ENCODE measurements at places on chromosomes 7 and 10.
A peak's percentile ranks its signal among the peaks of the same experiment; 100 is the strongest.

DNA sequence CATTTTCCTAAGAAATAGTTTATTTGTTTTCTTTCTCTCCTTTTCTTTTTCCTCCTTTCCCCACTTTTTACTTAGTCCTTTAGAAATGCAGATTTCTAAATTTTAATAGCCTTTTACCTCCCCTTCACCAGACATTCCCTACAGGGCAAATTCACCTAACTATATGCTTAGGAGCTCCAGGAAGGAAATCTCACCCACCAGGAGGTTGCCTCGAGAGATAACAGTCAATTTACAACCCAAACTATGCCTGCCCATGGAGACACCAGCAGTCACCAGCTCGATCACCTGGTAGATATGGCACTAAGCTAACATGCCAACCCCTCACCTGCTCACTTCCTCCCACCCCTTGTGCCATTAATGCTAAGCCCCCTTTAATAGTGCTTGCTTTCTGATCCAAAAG lies 25.2 kb upstream of the CREB3L2 start:
- no peak for DNase-seq

GRCh38 chr10:96491303-96491702 lies 22.4 kb downstream of the TLL2 start:
- DNase-seq = no peak

DNA sequence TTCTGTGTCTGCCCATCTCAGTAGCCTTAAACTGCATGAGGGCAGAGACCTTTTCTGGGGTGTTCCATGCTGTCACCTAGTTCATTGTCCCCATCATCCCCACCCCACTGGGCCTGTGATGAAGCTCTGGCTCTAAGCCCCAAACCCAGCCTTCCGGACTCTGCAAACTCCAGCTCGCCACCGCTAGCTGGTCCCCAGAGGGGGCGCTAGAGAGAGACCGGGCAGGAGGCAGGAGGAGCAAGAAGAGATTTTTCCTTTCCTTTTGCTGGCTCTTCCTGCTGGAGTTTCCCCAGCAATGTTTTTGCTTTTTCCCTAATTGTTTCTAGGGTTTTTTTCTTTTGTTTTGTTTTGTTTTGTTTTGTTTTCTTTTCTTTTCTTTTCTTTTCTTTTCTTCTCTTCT lies 234.4 kb downstream of the TEX36 start:
- no peak for DNase-seq

DNA sequence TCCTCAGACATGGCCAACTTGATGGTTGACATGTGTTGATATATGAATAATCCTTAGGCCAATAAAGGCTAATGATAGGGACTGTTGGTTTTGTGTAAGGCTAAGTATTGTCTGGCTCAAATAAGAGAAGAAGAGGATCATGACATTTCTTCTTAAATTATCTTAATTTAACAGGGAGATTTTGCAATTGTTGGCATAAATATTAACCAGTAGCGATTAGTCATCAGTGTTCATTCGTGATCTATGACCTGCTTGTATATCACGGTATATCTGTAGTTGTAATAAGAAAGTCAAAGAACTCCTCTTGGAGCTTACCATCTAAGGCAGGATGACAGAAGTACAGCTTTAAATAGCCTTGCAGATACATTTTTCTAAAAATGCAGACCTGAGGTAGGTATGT lies 196.4 kb downstream of the CREB5 start:
- DNase-seq = no peak

- no peak for DNase-seq
Measured at GRCh38 chr7:23808421-23808820, 98.4 kb downstream of the STK31 start.

DNA sequence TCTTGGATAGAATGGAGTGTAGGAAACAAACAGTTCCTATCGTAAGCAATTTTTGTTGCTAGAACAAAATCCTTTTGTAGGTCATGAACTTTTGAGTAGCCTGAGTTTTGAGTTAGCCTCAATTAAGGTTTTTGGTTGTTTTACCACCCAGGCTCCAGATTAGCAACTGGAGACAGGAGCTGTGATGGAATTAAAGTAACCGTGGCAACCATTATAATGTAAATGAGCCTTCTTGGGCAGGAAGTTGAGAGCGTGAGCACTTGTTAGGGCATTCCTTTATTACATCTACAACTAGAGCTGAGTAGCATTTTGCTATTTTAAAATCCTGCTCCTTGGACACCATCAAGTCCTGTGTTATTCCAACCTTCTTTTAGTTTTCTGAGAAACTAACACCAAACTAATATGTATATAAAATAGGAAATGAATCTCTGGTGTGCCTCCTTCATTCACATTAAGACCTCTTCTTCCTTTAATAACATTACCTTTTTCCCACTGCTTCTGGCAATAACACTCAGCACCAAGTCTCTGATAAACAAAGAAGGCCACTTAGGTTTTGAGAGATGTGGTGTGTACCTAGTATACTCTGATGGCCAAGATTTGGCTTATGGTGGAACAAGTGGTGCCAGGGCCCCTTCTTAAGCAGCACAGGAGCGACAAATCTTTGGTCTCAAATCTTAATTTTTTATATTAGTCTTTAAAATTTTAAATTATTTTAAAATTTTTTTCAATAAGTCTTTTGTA lies 34.0 kb downstream of the AHCYL2 start:
- no peak for DNase-seq

- no peak for DNase-seq
Measured at GRCh38 chr7:66913118-66914037, 7.6 kb upstream of the TMEM248 start.

DNA sequence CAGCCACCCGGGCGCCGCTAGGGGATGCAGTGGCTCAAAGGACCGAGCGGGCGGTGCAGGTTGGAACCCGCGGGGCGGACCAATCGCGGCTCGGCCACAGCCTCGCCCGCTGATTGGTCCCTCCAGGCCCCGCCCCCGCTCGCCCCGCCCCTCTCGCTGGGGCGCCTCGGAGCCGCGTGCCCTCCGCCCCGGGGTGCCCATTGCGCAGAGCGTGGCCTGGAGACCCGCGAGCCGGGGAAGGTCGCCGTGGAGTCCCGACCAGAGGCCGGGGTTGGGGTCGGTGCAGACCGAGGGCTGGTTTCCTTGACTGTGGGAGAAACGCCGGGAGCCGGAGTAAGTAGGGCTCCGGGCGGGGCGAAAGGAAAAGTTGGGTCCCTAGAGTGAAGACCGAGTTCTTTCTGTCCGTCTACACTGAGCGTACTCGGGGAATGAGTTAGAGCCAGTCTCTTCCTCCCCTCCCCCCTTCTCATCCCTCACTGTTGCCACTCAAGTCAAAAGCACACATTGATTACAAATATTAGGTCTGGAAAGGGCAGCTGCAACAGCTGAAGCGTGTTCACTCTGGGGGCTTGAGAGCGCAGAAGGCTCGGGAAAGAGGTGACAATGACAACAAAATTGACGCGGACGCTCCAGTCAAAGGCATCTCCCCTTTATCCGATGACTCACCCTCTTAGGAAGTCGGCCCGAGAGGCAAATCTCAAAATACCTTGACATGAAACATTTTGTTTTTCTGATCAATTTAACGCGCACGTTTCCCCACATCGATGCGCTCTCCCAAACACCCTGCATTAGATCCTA lies 843 bp upstream of the GATA3 start:
- peak; percentile 84 for DNase-seq

DNA sequence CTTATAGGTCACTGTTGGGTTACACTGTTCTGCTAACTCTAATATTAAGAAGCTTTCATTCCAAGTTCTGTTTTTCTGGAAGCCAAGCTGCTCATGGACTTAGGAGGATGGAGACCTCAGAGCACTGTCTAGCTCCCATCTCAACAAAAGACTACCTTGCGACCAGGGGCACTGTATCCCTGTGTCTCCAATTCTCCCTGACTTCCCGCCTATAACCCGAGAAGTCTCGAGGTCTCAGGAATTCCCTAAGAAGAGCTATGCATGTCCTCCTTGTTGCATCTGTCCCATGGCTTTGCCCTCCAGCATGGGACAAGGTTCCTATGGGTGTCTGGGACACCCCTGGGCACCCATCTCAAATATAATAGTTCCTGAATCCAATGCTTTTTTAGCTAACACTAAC lies 31.2 kb downstream of the BTBD16 start:
- no peak for DNase-seq

GRCh38 chr7:104848138-104848990 lies 165.6 kb upstream of the KMT2E start:
- no peak for DNase-seq

GRCh38 chr10:481628-482027 lies 207.8 kb downstream of the DIP2C start:
- no peak for DNase-seq

- no peak for DNase-seq
Measured at GRCh38 chr10:60849217-60849616, 70.9 kb downstream of the CDK1 start.

GRCh38 chr7:69422574-69422985 lies 175.7 kb upstream of the AUTS2 start:
- no peak for DNase-seq

Measured in NCI-H1048 (cell line).